ENCODE measurements at places on chromosomes 16 and 17.

DNA sequence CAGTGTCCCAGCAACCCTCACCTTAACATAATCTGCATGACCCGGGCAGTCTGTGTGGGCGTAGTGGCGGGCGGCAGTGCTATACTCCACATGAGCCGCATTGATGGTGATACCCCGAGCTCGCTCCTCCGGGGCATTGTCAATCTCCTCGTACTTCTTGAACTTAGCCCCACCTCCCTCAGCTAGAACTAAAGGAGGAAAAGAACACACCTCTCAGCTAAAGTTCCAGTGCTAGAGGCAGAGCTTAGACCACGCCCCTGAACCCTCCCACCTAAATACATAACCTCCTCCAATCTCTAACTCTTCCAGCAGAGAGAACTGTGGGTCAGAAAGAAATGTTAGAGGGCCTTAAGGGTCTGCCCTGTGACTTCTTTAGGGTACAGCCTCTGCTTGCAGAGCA, 855 bp downstream of the TUFM start:
- no peak for DNase-seq

- DNase-seq = no peak
Measured at GRCh38 chr17:73594598-73594997, 49.6 kb downstream of the SDK2 start.

- DNase-seq = no peak
Measured at GRCh38 chr17:10614536-10615155, 42.5 kb downstream of the MYH3 start.

DNA sequence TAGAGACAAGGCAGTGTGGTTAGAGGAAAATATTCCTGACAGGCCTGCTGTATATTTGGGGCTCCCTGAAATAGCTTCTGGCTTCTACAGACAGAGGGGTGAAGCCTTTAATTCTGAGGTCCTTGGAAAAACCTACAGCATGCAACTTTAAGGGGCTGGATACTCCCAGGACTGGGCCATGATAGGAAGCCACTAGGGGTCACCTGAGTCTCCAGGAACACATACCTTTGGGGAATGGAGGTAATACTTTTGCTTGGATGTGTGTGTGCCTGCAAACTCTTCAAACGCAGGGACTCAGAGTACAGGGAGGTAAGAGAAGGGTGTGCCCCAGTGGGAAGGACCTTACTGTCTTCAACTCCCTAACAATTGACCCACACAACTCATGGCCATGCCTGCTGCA, 4.1 kb downstream of the ASIC2 start:
- DNase-seq = no peak

GRCh38 chr17:29054835-29055234, 11.9 kb downstream of the PIPOX start:
- DNase-seq = no peak

DNA sequence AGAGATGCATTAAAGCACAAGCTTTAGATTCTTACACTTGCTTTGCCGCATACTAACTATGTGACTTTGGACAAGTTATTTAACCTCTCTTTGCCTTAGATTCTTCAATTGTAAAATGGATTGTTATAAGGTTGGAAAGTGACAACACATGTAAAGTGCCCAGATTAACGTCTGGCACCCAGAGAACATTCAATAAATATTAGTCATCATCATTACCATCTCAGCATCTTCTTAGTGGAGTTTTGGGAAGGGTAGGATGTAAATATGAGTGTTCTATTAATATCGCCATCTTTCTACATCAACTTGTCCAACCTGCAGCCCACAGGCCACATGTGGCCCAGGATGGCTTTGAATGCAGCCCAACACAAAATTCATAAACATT, 27.4 kb upstream of the FAM20A start:
- no peak for DNase-seq

DNA sequence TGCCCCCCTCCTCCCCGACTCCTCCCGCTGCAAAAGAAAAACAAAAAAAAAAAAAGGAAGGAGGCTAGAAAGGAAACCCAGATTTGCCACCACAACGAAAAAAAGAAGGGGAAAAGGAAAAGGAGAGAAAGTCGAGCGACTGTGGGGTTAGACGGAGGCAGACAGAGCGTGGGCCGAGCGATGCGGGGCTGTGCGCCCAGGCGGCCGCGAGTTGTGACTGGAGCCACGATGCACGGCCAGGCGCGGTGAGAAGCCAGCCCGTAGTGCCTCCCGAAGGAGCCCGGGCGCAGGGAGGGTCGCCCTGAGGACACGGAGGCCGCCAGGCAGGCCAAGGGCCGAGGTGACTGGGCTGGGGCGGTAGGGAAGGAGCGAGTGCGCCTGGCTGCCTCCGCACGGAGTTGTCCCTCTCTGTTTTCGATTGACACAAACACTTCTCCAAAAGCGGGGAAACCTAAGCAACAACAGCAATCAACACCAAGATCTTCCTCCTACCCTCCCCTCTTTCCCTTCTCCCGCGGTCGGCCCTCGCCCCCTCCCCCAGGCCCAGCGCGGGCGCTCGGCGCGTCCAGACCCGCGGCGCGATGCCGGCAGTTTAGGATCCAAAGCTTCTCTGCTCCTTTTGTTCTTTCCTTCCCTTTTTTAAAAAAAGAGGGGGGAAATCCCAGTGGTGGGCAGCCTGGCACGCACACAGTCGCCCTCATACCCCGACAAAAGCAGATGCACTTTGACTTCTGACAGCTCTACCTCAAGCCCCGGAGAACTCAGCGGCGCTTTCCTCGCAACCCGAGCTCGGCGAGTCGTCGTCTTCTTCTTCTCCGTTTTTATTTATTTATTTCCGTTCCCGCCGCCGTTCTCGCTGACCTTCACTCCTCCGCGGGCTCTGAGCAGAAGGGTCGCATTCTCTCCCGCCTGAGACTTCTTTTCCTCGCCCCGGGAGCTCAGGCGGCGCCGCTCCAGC, at the start of gene LHX1:
Gene LHX1 (plus strand): TSS at position 475 of the 958 bp plus-strand sequence. CDS start 723 bp downstream, outside the sequence.
- no peak for DNase-seq

DNA sequence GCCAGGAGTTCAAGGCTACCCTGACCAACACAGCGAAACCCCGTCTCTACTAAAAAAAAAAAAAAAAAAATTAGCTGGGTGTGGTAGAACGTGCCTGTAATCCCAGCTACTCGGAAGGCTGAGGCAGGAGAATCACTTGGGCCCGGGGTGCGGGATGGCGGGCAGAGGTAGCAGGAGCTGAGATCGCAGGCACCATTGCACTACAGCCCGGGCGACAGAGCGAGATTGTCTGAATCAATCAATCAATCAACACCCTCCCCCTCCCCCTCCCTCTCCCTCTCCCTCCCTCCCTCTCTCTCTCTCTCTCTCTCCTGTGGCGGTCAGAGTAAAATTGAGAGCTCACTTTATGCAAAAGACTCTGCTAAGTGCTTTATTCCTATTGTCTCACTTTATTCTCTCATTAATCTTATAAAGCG, 1.2 kb downstream of the HSDL1 start:
- no peak for DNase-seq

- no peak for DNase-seq
Measured at GRCh38 chr16:5450409-5451104, 353.0 kb upstream of the EEF2KMT start.

GRCh38 chr16:30060836-30061554, 4.6 kb upstream of the ALDOA start:
- no peak for DNase-seq

DNA sequence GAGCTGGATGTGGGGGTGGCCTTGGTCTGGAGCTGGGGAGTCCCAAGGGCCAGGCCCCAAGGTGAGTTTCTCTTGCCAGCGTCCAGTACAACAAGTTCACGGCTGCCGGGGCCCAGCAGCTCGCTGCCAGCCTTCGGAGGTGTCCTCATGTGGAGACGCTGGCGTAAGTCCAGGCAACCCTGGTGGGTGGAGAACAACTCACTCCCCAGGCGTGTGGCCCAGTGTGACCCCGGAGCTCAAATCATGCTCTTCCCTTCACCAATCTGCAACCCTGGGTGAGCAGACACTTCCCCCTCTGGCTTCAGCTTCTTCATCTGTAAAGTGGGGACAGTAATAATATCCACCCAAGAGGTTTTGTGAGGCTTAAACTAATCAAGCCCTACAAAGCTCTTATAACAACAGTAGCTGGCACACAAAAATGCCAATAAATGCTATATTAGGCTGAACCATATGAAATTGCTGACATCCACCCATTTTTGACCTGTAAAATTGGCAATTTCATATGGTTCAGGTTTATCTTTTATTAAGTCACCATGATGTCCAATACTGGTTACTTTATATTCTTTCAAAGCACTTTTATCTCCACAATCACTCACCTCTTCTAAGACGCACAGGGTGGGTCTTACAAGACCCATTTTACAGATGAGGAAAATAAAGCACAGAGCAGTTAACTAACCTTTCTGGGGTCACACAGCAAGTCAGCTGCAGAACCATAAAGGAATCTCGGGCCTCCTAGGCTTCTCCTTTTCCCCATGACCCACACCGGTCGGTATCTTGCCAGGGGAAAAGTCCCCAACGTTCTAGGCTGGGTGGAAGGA, 19.7 kb downstream of the DEXI start:
- DNase-seq = no peak

DNA sequence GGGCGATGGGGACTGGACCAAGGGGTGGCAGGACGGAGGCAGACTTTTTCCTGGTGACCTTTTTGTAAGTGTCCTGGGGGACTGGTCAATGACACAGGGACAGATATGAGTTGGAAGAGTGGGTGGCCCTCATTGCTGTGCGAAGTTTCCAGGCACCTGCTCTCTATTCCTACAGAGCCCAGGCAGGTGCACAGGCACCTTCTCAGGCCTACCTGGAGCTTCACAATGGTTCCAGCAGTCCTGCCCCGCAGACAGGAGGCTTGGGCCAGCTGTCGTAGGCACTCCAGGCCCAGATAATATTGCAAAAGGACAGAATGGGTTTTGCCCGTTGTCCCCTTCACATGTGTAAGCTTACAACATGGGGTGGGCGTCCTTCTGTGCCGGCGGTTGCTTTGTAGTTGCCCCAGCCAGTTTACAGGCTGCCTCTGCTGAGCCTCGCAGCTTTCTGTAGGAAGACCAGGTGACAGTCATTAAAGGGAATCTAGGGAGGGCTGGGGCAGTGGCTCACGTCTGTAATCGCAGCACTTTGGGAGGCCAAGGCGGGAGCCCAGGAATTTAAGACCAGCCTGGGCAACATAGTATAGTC, 84.3 kb downstream of the ARHGAP23 start:
- DNase-seq = no peak

- no peak for DNase-seq
Measured at GRCh38 chr16:64948056-64948455, 173.8 kb downstream of the CDH11 start.

GRCh38 chr16:48378836-48379235, 6.4 kb downstream of the SIAH1 start:
- DNase-seq = no peak

GRCh38 chr16:62019851-62020250, 16.4 kb downstream of the CDH8 start:
- DNase-seq = no peak

GRCh38 chr16:1530883-1531637, 2.4 kb upstream of the TMEM204 start:
- DNase-seq = no peak

- DNase-seq = no peak
Measured at GRCh38 chr17:15083225-15083624, 181.9 kb downstream of the PMP22 start.

GRCh38 chr17:42760652-42761581, at the start of gene RAMP2:
RAMP2 (plus strand) TSS chr17:42761227; CDS start chr17:42761262, 35 bp downstream.
- DNase-seq = no peak

- DNase-seq = no peak
Measured at GRCh38 chr17:1764284-1764683, 2.4 kb downstream of the SERPINF1 start.

- peak; percentile 22 for DNase-seq
Measured at GRCh38 chr17:55845385-55845784, 94.5 kb downstream of the PCTP start.

- no peak for DNase-seq
Measured at GRCh38 chr17:27586203-27586721, 44.7 kb upstream of the LGALS9 start.

- no peak for DNase-seq
Measured at GRCh38 chr17:51933647-51934046, 224.9 kb downstream of the CA10 start.

DNA sequence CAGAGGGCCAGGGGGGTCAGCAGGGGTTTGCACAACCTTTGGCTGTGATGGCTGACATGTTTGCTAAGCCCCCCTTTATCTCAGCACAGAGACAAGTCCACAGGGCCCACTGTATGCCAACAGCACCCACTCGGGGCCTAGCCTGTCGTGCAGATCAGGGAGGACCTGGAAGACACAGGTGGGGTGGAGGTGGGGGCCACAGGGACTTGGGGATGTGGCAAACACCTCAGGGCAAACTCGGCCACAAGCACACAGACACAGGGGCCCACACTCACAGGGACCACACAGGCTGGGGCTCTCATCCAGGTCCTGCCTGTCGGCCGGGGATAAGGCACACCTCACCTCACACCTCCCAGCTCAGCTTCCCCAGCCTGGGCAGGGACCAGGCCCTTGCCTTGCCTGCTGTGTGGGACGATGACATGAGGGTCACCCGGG, 87.9 kb downstream of the C16orf78 start:
- DNase-seq = no peak

DNA sequence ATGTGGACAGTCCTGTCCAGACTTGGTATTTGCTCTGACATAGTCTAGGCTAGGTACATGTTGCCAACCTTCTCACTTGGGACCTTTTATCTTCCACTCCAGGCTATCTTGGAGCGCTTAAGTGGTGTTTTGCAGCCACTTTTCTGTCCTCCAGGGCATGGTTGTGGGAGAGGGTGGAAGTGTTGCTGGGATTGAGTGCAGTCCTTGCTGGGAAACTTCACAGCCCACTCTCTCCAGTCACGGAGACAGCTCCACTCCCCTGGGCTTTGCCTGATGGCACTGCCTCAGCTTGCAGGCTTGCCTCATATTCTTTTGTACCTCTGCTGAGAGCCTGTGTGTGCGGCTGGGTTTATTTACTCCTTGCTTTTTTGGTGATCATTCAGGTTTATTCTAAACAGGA, 17.4 kb downstream of the RPA1 start:
- DNase-seq = no peak

DNA sequence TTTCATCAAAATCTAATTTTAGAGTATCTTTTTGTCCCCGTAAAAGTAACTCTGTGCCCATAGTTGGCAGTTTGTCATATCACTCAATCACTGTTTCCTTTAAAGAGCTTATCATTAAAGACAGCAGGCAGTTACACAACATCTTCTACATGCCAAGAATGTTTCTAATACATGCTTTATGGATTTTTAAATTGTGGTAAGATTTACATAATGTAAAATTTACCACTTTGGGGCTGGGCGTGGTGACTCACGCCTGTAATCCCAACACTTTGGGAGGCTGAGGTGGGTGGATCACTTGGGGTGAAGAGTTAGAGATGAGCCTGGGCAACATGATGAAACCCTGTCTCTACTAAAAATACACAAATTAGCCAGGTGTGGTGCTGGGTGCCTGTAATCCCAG, 687.2 kb downstream of the WWOX start:
- DNase-seq = no peak

GRCh38 chr16:53770641-53771040, 66.7 kb downstream of the FTO start:
- no peak for DNase-seq
